H7 (cell line): ENCODE measurements at places on chromosomes 11 and 22. TPM values are rescaled to one million over a fixed set of nuclear protein-coding genes. Genes with fewer than 3 reads are reported as not detected.

KCTD14 gene
- total RNA-seq = 13.3 and 17.1 TPM in 2 replicates

FOSL1 gene
- 0.48 and 1.0 TPM in 2 replicates for total RNA-seq

OR4C12 gene
- not detected in 2 replicates for total RNA-seq

ADAMTS15 gene
- total RNA-seq = 0.85 and 1.1 TPM in 2 replicates

FGF4 gene
- total RNA-seq = 11.8 and 15.9 TPM in 2 replicates

TRIM49 gene
- total RNA-seq = not detected in 2 replicates

OR10D3 gene
- not detected in 2 replicates for total RNA-seq

RAC2 gene
- total RNA-seq = 9.4 and 9.6 TPM in 2 replicates

SYCE3 gene
- total RNA-seq = not detected in 2 replicates

GSTT2B gene
- 13.1 and 18.9 TPM in 2 replicates for total RNA-seq

LRRC56 gene
- total RNA-seq = 1.3 and 1.5 TPM in 2 replicates

ST14 gene
- 4.5 and 4.7 TPM in 2 replicates for total RNA-seq

YPEL4 gene
- not detected in 2 replicates for total RNA-seq

OR51I1 gene
- not detected in 2 replicates for total RNA-seq

PRODH gene
- 34.3 and 53.1 TPM in 2 replicates for total RNA-seq

VPS11 gene
- 17.5 and 21.9 TPM in 2 replicates for total RNA-seq

CRYBB2 gene
- 0.59 TPM in 1 of 2 replicates, not detected in the other for total RNA-seq
